ENCODE measurements at places on chromosomes 7 and 10.
A peak's percentile ranks its signal among the peaks of the same experiment; 100 is the strongest.

DNA sequence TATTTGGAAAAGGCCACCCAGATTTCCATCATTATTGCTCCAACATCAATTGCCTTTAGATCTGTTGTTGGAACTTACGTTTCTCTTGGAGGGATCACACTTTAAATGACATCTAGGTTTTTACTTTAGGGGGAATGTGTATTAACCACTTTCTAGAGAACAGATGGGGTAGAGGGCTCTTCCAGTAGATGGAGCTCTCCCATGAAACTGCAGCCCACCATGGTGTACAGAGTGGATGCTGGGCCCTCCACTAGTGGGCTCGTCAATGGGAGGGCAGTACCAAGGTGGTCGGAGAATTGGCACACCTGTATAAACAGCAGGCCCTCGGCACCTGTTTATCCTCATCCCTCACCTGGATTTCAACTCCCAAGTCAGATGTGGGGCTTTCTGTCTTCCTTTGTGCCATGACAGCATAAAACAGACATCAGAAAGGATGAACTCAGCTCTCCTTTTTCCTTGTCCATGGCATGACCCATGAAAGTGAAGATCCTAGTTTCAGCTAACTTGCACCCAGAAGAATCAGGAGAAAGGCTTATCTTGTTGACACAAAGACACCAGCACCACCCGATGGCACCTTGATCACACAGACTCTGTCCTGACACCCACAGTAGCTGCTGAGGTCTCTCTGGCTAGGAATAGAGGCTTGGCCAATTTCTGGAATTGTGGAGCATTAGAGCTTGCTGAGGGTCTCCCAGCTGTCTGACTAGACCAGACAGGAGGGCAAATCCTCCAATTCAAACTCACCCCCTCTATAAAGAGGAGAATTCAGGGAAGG, 150.5 kb downstream of the CYP26A1 start:
- DNase-seq = no peak

- DNase-seq = no peak
Observed at GRCh38 chr10:128883231-128884032, 583.6 kb upstream of the MGMT start.

GRCh38 chr10:88848499-88848898, 3.1 kb downstream of the ANKRD22 start:
- no peak for DNase-seq

- no peak for DNase-seq
Observed at GRCh38 chr10:50604809-50605208, 18.9 kb downstream of the SGMS1 start.

DNA sequence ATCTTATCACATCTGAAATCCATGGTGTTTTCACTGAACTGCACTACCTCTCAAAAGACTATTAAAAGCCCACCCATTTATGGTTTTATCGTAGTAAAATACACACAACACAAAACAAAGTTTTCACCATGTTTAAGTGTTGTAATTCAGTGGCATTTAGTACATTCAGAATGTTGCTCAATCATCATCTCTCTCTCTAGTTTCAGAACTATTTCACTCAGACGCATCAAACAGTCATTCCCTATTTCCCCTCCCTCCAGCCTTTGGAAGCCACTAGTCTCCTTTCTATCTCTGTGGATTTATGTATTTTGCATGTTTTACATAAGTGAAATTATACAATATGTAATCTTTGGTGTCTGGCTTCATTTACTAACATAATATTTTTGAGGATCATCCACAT, 332.6 kb downstream of the TNS3 start:
- no peak for DNase-seq

- no peak for DNase-seq
Observed at GRCh38 chr7:72035266-72035665, 376.9 kb downstream of the CALN1 start.

DNA sequence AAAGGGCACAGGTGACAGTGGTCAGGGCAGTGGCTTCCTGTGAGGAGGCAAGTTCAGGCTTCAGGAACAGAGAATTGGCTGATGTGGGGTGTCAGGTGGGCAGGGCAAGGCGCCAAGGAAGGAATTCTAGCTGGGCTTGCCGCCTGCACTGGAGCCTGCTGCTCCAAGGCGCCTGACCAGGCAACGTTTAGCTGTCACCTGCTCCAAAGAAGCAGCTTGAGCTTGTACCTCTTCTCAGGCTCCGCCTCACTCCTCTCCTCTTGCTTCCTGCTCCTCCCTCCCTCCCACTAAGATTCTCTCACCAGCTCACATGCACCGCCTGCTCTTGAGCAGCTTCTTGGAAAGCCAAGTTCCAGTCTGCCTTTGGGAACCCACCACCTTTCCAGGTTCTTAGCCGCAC, 187.4 kb upstream of the GRB10 start:
- DNase-seq = no peak

GRCh38 chr10:116741391-116742351, 695 bp downstream of the HSPA12A start:
- DNase-seq = no peak

DNA sequence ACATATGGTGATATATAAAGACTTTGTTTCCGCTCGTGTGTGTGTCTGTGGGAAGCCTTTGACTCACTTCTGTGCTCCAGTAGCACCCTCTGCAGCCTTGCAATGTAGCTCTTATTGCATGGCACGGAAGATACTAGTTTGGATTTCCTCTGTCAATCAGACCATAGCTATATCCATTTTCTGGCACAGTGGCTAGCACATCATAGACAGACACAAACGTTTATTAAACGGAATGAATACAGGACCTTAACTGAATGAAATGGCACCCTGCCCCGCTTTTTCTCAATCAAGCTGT, 124.0 kb upstream of the PTPN20 start:
- peak; percentile 52 for DNase-seq

DNA sequence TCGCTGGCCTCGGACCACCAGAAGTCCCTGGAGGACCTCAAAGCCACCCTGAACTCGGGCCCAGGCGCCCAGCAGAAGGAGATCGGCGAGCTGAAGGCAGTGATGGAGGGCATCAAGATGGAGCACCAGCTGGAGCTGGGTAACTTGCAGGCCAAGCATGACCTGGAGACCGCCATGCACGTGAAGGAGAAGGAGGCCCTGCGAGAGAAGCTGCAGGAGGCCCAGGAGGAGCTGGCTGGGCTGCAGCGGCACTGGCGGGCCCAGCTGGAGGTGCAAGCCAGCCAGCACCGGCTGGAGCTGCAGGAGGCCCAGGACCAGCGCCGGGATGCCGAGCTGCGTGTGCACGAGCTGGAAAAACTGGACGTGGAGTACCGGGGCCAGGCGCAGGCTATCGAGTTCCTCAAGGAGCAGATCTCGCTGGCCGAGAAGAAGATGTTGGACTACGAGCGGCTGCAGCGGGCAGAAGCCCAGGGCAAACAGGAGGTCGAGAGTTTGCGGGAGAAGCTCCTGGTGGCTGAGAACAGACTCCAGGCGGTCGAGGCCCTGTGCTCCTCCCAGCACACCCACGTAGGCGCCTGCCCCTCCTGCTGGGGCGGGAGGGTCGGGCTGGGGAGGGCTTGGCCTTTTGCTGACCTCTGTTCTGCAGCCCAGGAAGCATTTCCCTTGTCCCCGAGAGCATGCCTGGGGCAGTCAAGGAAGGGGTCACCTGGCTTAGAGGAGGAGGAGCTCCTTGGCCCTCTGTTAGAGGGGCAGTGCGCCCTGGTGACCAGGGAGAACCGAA, 77.3 kb upstream of the GTF2IRD1 start:
- DNase-seq = no peak

DNA sequence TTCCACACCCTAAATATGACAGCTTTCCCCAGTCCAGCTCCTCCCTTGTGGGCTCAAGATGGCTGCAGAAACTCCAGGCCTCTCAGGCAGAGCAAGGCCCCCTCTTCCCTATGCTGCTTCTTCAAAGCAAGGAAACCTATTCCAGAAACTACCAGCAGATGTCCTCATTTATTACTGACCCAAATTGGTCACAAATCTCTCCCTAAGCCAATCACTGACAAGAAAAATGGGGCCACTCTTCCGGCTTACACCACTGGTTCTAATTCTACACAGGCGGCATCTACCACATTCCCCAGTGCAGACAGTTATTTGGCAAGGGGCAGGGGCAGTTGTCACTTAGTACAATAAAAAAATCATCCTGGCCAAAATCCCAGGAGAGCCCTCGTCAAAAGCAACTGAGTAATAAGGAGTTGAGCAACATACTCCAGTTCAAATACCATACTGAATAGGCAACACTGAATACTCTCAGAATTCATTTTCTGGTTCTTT, 150.4 kb downstream of the SFMBT2 start:
- peak; percentile 20 for DNase-seq

GRCh38 chr10:22557321-22557720, 157.1 kb downstream of the PIP4K2A start:
- no peak for DNase-seq

DNA sequence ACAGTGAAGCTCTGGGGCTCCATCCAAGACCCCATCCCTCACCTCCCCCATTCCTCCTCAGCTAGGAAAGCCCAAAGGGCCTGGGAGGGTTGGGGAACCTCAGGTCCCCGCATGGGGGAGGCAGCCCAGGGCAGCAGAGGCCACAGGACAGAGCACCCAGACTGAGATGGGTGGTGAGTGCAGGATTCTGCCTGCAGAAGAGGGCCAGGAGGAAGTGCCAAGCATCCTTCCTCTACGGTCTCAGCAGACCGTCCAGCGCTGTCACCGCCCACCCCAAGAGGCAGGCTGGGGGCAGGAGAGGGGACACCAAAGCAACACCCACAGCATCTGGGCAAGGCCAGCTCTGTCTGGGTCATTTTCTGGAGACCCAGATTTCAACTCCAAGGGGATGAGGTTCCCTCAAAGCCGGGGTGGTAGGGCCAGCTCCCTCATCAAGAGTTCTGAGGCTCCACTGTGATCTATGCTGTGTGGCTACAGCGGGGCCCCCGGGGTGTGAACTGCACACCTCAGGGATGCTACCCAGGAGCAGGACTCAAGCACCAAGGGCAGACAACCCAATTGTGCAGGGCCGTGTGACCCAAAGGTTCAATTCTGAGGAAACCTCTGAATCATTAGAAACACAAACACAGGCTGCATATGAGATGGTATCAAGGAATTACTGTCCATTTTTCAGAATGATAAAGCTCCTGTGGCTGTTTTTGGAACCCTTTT, 46.8 kb downstream of the CAMK2B start:
- DNase-seq = no peak

- no peak for DNase-seq
Observed at GRCh38 chr7:7190142-7190541, 7.8 kb downstream of the C1GALT1 start.

GRCh38 chr10:122699796-122700455, at the start of gene C10orf120:
C10orf120 (minus strand) TSS chr10:122699846; CDS start chr10:122699790, 56 bp downstream.
- no peak for DNase-seq

DNA sequence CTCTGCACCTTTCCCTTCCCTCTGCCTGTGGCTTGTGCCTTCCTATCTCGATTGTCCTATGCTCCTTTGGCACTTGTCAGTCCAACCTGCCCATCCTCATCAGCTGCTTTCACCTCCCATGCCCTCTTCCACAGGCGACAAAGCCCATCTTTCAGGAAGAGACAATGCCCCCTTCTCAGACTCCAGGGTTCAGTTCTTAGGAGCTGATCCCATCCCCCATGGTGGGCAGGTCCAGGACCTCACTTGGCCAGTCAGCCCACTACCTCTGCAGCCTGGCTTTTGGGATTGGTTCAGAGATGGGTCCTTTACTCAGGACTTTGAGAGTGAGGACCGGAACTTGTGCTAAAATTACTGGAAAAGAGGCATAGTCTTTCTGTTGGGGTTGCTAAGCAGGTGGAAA, 74.0 kb upstream of the NANOS1 start:
- DNase-seq = no peak

GRCh38 chr7:106723398-106723797, 62.4 kb upstream of the CCDC71L start:
- no peak for DNase-seq

- DNase-seq = no peak
Observed at GRCh38 chr10:47022311-47023131, 111.3 kb downstream of the PTPN20 start.

GRCh38 chr10:35857860-35858259, 215.8 kb upstream of the FZD8 start:
- DNase-seq = no peak

- DNase-seq = no peak
Observed at GRCh38 chr7:25549271-25549921, 321.1 kb upstream of the NPVF start.

GRCh38 chr7:76244781-76245391, 43.2 kb downstream of the SRRM3 start:
- DNase-seq = no peak

DNA sequence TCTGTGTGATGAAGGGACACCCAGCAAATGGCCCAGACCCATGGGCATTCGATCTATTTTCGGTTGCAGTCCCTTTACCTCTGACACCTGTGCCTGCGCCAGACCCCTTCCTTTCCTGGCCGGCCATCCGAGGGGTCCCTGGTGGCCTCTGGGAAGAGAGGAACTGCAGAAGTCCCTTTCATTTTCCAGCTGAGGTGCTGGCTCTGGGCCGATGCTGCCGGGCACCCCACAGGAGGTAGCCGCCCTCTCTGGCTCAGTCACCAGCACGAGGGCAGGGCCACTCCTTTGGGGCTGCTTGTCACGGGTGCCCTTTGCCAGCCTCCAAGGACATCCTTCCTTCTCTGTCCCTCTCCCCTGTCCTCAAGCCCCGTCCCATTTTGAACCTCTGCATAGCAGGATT, 4.2 kb upstream of the ELN start:
- DNase-seq = no peak

GRCh38 chr7:53744403-53744760, 708.9 kb downstream of the POM121L12 start:
- DNase-seq = no peak

DNA sequence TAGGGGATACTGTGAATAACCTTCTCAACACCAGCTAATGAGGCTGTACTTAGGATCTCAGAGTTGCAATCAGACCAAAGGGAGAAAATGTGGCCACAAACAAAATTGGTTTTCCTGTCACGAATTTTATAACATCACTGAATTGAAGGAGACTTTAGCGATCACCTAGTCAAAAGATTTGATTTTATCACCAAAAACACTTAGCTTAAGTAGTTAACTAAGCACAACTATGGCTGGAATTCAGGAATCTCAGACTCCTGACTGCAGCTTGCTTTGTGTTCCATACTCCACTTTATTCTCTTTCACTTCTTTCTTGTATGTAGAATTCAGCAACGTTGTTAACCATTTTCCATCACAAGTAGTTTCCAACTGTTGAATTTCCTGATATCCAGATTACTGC, 152.0 kb downstream of the SLC16A9 start:
- no peak for DNase-seq

- DNase-seq = no peak
Observed at GRCh38 chr10:133133471-133134231, 26.4 kb upstream of the KNDC1 start.

DNA sequence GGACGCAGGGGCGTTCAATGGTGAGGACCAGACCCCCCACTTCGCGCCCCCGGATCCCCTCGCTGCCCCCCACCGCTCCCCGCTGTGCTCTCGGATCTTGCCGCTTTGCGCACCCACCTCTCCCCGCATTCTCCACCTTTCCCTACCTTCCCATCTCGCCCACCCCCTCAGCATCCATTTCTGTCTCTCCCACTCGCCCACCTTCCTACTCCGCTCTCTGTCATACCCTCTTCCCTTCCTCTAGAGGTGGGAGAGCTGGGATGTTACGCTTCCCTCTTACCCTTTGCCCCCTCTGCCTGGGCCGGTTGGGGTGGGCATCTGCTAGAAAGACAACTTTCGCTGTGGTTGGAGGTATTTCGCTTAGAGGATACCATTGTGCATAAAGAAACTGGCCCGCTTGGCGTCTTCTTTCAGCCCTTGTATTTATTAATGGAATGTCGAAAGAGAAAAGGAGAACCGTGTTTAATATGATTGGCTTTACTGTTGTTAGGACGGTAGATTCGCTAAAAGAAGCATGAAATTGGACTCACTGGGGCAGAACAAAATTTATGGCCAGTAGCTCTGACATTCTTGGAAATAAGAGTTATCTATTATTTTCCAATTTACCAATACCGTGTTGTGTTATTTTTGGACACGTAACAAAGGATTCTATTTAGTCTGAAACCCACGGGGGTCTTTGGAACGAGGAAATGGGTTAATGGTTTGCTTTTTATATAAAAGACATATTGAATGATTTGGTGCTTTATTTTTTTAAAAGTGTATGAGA, 873 bp downstream of the PRKAR2B start:
- DNase-seq = no peak

Measured in activated naive CD4-positive, alpha-beta T cell treated with anti-CD3 and anti-CD28 coated beads for 36 hours (primary cell).